ENCODE measurements at places on chromosomes 3 and 15.
A peak's percentile ranks its signal among the peaks of the same experiment; 100 is the strongest.

DNA sequence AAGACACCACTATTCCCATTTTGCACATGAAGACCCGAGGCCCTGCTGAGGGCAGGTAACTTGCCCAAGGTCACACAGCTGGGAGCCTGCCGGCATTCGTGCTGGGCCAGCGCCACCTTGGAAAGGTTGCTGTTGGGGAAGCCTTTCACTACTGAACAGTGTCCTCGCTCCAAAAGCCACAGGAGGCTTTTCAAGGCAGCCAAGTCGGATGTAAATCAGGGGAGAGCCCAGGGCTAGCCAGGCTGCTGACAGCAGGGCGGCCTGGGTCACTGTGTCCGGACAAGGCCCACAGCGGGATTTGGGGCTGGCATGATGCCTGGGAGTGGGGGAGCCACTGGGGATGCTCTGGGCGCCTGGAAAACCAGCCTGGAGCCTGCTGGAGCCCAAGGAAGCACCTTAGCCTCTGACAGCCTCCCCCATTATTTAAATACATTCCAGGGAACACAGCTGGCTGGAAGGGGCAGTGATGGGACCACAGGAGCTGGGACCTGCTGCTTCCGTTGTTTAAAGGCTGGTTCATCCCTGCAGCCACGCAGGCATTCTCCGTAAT, 10.5 kb downstream of the SLC6A6 start:
- no peak for DNase-seq

- no peak for DNase-seq
These were observed 128.4 kb downstream of the CTNNB1 start for GRCh38 chr3:41327718-41328117.

DNA sequence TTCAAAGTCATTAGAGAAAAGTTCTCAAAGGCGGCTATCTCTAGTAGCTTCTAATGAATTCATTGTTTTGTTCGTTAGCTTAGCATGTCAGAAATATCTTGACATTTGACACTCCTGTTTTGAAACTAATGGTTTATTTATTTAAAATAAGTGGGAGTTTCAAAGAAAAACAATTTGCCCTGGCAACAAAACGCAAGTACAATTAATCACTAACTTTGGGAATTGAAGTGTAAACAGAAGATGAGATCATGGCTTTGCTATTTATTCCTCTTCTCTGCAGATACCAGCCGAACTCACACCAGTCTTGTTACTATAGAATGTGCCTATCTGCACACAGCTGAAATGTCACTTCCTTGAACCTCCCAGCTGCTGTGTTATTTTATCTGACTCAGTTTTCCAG, 27.5 kb downstream of the MASP1 start:
- no peak for DNase-seq

- no peak for DNase-seq
These were observed 56.4 kb downstream of the TMCC1 start for GRCh38 chr3:129837065-129837642.

- peak; percentile 69 for DNase-seq
These were observed 13.0 kb upstream of the ATP1B3 start for GRCh38 chr3:141863491-141863890.

DNA sequence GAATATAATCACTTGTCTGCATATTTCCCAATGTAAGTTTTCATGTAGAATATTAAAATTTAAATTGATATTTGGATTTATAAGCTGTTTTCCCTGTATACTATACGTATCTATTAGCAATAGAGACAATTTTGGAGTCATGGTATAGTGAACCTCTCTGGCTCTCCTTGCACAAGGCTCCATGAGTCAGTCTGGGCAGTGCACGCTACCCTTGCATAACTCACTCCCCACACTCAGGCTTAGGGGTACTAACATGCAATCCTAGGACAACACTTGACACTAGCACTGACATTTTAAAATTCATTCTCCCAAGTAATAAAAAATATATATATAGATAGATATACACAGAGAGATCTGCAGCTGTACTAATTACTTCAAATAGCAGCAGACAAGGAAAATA, 39.2 kb downstream of the SLC24A1 start:
- DNase-seq, result peak; percentile 72

- DNase-seq, result no peak
These were observed 130.4 kb upstream of the CRBN start for GRCh38 chr3:3309887-3310286.

DNA sequence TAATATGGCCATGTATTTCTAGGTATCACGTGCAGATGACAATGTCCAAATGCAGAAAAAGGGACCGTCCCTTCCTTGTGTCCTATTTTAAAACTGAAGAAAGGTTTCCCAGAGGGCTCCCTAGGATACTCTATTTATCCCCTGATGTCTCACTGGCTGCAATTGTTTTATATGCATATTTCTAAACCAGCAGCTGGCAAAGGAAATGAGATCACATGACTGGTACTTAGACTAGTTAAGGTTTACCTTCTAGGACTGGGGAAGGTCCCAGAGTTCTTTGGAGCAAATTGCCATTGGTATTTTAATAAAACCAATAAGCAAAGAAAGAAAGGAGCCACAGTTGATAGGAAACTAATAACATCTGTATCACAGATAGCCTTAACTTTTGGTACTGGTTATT, 29.5 kb downstream of the GTF2E1 start:
- no peak for DNase-seq

DNA sequence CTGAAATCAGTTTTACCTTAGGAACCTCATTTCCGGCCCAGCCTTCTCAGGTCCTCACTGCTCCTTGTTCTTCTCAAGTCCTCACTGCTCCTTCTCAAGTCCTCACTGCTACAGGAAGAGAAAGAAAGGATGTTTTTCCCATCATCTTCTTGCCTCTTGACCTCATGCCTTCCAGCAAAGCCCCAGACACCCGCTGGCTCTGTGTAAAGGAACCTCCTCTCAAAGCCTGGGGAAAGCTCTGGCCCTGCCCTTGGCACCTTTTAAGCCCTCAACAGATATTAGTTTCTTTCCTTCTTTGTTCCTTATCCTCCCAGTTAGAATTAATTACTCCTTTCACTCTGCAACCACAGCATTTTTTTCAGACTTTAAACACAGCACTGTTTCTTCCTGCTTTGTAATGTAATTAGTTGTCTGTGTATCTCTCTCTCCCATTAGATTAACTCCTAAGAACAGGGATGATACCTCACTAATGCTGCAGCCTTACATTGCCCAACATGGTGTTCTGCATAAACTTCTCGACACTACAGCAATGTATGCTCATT, 4.0 kb upstream of the WDR49 start:
- DNase-seq, result no peak

DNA sequence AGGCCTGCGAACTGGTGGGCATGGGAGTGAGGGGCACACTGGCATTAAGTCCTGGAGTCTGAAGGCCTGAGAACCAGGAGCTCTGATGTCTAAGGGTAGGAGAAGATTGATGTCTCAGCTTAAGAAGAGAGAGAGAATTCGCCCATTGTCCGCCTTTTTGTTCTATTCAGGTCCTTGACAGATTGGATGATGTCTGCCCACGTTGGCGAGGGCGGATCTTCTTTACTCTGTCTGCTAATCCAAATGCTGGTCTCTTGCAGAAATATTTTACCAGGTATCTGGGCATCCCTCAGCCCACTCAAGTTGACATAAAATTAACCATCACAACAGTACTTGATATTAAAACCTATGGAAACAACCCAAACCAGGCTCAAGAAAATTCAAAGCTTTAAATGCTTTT, 44.1 kb downstream of the MAP6D1 start:
- DNase-seq, result no peak

- no peak for DNase-seq
These were observed 205.6 kb downstream of the CADM2 start for GRCh38 chr3:85164436-85164835.

DNA sequence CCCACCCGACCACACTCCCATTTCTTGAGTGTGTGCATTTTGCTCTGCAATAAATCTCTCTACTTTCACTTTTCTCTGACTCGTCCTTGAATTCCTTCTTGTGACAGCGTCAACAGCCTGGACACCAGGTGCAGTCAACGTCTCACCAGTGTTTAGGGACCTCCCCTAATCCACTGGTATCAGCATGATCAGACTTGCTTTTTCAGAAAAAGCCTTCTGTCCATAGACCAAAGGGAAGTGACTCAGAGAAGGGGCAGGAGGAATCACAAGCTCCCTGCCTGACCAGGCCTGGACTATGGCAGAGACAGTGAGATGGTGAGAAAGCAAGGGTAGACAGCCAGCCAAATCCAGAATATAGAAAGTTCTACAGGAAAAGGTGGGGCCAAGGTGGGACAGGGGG, 15.5 kb downstream of the CCR5 start:
- peak; percentile 82 for DNase-seq

GRCh38 chr3:24199775-24200247, 254.7 kb downstream of the NR1D2 start:
- DNase-seq, result no peak

DNA sequence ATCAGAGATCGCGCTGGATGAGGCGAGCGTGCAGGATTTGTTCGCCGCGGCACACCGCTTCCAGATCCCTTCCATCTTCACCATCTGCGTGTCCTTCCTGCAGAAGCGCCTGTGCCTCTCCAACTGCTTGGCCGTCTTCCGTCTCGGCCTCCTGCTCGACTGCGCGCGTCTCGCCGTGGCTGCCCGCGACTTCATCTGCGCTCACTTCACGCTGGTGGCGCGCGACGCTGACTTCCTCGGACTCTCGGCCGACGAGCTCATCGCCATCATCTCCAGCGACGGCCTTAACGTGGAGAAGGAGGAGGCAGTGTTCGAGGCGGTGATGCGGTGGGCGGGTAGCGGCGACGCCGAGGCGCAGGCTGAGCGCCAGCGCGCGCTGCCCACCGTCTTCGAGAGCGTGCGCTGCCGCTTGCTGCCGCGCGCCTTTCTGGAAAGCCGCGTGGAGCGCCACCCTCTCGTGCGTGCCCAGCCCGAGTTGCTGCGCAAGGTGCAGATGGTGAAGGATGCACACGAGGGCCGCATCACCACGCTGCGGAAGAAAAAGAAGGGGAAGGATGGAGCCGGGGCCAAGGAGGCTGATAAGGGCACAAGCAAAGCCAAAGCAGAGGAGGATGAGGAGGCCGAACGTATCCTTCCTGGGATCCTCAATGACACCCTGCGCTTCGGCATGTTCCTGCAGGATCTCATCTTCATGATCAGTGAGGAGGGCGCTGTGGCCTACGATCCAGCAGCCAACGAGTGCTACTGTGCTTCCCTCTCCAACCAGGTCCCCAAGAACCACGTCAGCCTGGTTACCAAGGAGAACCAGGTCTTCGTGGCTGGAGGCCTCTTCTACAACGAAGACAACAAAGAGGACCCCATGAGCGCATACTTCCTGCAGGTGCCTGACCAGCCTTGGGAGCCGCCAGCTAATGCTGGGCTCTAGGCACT, 819 bp downstream of the KLHL40 start:
- no peak for DNase-seq

DNA sequence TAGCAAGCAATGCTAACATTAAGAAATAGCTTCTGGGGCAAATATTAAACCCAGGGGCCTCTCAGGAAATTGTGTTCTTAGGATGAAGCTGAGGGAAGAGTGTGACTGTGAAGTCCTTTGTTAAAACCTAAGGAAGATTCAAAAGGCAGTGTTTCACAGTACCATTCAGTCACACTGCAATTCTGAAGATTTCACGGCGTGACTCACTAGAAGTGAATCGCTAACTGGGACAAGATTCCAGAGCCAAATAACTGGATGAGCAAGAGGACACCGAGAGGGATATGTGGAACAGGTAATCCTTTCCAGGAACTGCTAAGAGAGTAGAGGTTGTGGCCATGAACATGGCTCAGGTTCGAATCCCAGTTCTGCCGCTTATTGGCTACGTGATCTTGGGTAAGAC, 61.8 kb upstream of the SMAD3 start:
- DNase-seq, result no peak

DNA sequence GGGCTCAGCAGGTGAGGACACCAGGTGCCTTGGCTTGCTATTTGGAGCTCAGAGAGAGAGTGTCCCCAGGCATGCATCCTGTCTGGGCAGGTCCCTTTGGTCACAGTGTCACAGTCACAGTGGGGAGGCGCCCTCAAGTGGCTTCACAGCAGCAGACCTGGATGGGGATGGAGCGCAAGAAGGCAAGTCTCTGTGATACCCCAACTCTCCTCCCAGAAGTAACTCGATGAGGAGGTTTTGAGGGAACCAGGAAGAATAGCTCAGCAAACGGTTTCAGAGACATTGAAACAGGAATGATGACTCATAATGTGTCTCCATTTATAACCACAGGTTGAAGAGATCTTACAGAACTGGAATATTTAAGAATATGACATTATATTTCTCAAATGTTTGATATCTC, 66.5 kb upstream of the SH3GL3 start:
- DNase-seq, result peak; percentile 20

- no peak for DNase-seq
These were observed 25.4 kb upstream of the SEMA6D start for GRCh38 chr15:47691882-47692281.

GRCh38 chr15:35654332-35654731, 108.4 kb upstream of the DPH6 start:
- no peak for DNase-seq

GRCh38 chr3:50630877-50631276, 13.9 kb downstream of the MAPKAPK3 start:
- no peak for DNase-seq

- DNase-seq, result no peak
These were observed 19.8 kb downstream of the RLBP1 start for GRCh38 chr15:89201465-89202005.

DNA sequence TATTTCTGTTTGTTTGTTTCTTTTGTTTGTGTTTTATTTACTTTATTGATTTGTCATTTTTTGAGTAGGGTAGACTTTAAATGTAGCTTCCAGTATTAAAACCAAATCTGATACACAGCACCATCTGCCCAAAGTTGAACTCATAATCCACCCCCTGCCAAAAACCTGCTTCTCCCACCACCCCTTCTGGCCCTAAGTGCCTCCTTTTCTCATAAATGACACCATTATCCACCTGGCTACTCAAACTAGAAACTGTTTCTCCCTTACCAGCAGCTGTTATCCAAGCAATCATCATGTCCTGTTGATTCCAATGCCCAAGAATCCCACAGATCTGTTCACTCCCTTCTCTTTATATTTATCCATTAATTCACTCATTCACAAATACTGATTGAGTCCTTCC, 21.8 kb upstream of the PTX3 start:
- no peak for DNase-seq

- no peak for DNase-seq
These were observed 7.5 kb downstream of the MPI start for GRCh38 chr15:74897300-74897701.

GRCh38 chr3:67946436-67946835, 292.0 kb upstream of the SUCLG2 start:
- DNase-seq, result no peak

DNA sequence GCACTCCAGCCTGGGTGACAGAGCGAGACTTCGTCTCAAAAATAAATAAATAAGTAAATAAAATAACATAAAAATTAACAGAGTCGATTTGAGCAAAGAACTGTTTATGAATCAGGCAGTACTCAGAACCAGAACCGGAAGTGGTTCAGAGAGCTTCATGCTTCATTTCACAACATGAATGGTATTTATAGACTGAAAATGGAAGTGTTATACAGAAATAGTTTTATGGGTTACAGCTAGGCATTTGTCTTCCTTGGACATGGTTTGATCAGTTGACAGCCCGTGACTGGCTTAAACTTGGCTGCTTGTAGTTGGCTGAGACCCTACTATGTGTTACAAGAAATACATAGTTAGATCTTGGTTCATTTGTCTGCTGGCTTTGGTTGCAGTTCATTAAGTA, 216.0 kb upstream of the MCTP2 start:
- DNase-seq, result no peak
